Small intestine (tissue), 16 donors: ENCODE measurements at places on chromosomes 12 and 14.
A peak's percentile ranks its signal among the peaks of the same experiment; 100 is the strongest.

- DNase-seq = no peak
Observed at GRCh38 chr12:28130625-28131598, 59.3 kb upstream of the CCDC91 start.

- no peak for DNase-seq
Observed at GRCh38 chr12:51198568-51199365, 19.1 kb downstream of the POU6F1 start.

DNA sequence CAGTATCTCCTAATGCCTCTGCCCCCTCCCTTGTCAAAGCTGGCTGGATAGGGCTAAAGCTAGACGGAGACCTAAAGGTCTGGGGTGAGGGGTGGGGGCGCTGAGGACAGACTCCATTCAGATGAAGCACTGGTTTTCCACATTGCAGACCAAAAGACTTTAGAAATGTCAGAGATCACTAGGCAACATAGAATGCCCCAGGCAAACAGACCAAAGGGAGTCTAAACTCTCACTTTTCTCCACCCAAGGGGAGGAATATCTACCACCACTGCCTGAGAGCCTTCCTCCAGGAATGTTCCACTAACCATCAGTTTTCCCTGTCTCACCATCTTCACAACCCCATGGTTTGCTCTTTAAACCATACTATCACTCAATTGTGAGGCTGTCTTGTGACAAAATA is 106.9 kb upstream of the KRAS start:
- DNase-seq = no peak

DNA sequence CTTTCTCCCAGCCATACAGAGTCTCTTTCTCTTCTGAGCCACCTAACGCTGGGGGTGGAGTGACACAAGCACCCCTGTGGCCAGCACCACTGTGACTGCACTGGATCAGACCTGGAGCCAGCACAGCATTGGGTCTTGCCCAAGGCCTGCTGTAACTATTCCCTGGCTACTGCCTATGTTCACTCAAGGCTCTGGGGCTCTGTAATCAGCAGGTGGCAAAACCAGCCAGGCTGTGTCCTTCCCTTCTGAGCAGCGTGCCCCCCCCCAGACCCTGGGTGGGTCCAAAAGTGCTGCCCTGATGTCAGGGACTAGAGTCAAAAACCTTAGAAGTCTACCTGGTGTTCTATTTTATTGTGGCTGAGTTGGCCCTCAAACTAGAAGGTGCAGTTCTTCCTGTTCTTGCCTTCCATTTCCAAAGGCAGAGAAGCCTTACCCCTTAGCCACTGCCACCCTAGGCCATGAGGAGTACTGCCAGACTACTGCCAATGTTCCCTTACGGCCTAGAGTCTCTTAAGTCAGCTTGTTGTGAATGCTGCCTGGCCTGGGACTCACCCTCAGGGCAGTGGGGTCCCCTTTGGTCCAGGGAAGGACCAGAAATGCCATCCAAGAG is 49.9 kb downstream of the PELI2 start:
- DNase-seq = no peak

GRCh38 chr12:12018454-12018853 is 52.3 kb upstream of the BCL2L14 start:
- DNase-seq = no peak

- peak; percentile 56 for DNase-seq
Observed at GRCh38 chr14:96797582-96798349, 584 bp downstream of the VRK1 start.

- DNase-seq = no peak
Observed at GRCh38 chr14:55419663-55420062, 8.0 kb upstream of the ATG14 start.

DNA sequence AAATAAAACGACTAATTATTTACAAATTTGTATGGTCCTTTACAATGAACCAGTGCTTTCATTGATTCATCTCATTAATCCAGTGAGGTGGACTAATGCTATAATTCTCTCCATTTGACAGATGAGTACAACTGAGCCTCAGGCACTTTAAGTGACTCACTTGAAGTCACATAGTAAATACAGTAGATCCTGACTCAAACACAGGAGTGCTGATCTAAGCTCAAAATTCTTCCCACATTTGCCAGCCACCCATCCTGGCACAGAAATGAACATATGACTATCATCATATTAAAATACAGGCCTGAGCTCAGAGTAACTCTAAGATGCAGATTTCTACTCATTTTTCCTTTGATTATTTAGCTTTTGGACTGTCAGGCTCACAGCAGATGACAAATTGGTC is 30.6 kb downstream of the SLC16A7 start:
- DNase-seq = no peak
